ENCODE measurements at places on chromosomes 4 and X. TPM values are rescaled to one million over a fixed set of nuclear protein-coding genes. Genes with fewer than 3 reads are reported as not detected.

Gene MAB21L2
- 1.6 TPM for total RNA-seq

Gene EDA2R
- 0.83 TPM for total RNA-seq

Gene SPANXC
- total RNA-seq: not detected

Gene TAF7L
- total RNA-seq: not detected

Gene ZNF185
- 1.3 TPM for total RNA-seq

Gene GABRQ
- 0.04 TPM for total RNA-seq

DNA sequence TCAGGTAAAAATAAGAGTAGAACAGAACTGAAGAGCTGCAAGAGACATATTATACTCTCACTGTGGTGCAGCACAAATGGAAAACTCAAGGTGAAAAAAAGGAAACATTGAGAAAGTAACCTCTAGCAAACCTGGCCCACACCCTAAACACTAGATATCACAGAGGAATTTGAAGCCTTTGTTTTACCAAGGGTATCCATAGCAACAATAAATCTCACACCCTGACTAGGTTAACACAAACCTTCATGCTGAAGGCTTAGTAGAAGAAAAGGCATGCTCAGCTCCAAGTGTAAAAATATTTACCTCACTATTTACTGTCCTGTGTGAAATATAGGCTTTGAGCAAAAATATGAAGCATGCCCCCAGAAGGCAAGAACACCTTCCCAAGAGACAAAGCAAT is 61.9 kb upstream of the TAB3 start:
- DNase-seq: no peak

- no peak for DNase-seq
Observed at GRCh38 chr4:43932448-43932847, 516.2 kb downstream of the KCTD8 start.

GRCh38 chrX:131979116-131979515 is 44.0 kb upstream of the STK26 start:
- no peak for DNase-seq

GRCh38 chr4:17315459-17315858 is 196.4 kb downstream of the QDPR start:
- no peak for DNase-seq

- no peak for DNase-seq
Observed at GRCh38 chr4:103076747-103077347, at the start of gene SLC9B2. Gene SLC9B2 (minus strand): TSS chr4:103076761. CDS start chr4:103067550, 9,211 bp downstream.

GRCh38 chrX:74656079-74656745 is 41.8 kb upstream of the RLIM start:
- DNase-seq: no peak

GRCh38 chrX:41086627-41086932 is 1.3 kb downstream of the USP9X start:
- DNase-seq: no peak

- DNase-seq: no peak
Observed at GRCh38 chr4:75302648-75303047, 211.6 kb downstream of the RCHY1 start.

GRCh38 chrX:68288127-68288526 is 145.2 kb downstream of the OPHN1 start:
- DNase-seq: no peak

DNA sequence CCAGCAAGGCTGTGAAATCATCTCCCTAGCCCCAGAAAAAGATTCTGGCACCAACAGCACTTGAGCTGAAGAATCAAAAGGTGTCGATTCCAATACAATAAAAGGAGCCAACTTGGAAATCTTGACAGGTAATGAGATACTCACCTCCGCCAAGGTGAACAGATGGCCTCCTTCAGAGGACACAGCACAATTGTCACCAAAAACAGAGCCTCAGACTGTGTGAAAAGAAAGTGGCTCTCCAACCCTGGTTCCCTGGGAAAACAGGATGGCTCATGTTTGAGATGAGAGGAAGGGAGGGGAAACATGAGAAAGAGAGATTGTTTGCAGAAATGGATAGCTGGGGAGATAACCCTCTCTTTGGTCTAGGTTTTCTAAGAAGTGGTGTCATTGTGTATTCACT is 168.9 kb downstream of the HS3ST1 start:
- DNase-seq: no peak

GRCh38 chrX:11996810-11997209 is 141.5 kb upstream of the FRMPD4 start:
- no peak for DNase-seq

DNA sequence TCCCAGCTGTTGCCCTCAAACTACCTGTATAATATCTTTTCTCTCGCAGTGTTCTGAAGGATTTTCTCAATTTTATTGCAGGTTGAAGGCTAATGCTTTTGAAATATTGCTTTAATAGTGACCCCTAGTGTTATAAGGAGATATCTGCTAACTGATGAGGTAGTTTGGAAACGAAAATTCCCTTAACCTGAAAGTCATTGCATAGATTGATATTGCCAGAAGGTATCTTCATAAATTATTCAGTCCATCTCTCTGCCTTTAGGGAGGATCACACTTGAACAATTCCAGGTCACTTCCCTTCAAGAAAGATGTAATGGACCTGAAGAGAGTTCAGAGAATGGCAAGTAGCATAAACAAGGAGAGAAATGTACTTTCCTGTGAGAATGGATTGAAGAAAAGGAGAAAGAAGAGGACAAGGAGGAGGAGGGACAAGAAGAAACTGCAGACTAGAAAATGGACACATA is 44.1 kb downstream of the TIGD4 start:
- no peak for DNase-seq

- DNase-seq: no peak
Observed at GRCh38 chr4:106270736-106271135, 45.3 kb downstream of the TBCK start.

DNA sequence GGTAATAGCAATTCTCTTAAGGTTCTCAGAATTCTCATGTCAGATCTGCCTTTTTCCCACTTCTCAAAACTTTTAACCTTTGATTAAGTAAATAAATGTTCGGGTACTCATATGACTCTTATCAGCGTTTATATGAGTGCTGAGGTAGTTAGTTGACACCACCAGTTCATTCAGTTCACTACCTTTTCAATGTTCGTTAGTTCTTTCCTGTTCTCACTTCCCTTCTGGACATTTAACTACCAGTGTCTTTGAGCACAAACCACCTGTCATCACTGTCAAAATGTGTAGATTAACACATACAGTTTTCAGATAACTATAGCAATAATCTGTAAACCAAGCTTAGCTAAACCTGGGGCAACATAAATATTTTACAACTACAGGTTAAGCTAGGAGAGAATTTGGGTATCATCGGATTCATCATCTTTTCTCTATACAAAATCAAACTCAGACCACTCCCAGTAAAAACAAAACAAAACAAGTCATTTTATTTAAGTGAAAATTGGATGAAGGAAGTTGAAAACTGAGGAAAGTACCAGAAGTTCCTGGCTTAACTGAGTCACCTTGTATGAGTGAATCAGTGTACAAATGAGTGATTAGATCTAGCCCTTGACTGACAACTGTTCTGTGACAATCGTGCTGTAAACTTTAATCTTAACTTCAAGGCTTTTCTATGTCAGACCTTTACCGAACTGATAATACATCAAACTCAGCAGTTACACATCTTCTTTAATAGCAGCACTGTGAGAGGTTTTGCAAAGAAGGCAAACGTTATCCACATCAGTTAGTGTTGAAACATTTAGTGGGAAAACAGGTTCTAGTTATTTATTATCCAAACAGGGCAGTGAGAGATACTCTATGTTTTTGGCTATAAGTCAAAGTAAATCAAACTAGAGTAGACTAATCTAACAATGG is 41.9 kb downstream of the ARHGEF38 start:
- no peak for DNase-seq

DNA sequence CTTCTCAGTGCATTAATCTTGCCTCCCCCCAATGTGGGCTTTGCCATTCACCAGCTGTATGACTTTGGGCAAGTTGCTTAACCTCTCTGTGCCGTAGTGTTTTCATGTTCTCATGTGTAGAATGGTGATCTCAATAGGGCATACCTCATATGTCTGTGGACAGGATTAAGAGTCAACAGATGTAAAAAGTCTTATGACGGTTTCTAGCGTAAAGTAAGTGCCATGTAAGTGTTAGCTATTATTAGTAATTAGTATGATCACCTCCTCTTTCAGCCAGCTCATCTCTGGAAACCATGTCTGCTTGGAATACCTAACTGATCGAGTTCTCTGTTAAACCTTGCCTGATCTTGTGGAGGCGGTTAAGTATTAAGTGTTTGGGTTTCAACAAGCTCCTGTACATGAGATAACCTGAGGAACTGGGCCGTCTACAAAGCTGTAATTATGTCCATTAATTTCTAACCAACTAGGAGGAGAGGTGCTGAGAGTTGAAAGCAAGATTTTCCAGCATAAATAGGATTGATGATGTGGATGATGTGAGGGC is 66.3 kb downstream of the TSC22D3 start:
- no peak for DNase-seq

DNA sequence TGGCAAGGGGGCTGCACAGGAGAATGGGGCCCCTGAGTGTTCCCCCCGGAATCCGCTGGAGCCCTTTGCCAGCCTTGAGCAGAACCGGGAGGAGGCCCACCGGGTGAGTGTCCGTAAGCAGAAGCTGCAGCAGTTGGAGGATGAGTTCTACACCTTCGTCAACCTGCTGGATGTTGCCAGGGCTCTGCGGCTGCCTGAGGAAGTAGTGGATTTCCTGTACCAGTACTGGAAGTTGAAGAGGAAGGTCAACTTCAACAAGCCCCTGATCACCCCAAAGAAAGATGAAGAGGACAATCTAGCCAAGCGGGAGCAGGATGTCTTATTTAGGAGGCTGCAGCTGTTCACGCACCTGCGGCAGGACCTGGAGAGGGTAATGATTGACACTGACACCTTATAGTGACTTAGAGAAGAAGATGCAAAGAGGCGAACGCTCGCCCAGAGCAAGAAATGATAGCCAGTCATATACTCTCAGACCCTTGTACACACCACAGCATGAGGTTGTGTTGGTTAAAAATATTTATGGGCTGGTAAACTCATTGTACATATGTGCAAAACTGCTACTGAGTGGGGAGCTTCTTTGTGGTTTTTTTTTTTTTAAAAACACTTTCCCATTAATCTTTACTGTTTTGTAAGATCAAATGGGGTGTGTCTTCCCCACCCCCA is 52.5 kb downstream of the JADE1 start:
- no peak for DNase-seq

All from right atrium auricular region (tissue), 2 donors.